ENCODE measurements at places on chromosomes 11 and 22.

- no peak for DNase-seq
Measured at GRCh38 chr11:10410844-10411200, 44.2 kb upstream of the AMPD3 start.

GRCh38 chr11:72760539-72761405 is 8.6 kb upstream of the ARAP1 start:
- DNase-seq: no peak

DNA sequence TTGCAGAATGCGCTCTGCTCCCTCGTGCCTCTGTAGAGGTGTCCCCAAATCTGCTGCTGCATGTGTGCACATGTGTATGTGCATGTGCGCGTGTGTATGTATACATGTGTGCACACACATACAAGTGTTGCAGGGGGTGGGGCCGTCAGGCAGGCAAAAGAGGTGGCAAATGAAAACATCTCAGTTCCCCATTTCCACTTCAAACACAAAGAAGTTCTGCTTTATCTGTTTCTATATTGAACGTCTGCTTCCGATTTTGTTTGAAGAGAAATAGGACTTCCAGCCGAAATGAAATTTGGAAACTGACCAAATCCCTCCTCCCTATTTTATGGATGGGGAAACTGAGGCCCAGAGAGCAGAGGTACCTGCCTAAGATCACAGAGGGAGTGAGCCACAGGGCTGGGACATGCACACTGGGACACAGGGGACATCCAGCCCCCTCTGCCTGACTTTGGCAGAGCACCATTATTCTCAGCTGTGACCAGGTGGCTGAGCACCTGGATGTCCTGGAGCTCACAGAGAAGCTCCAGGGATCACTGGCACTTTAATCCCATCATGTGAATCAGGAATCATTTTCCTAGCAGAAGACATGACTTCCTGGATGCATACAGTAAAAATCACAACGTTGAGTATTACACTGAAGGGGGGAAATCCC is 41.2 kb upstream of the ALX4 start:
- DNase-seq: no peak

DNA sequence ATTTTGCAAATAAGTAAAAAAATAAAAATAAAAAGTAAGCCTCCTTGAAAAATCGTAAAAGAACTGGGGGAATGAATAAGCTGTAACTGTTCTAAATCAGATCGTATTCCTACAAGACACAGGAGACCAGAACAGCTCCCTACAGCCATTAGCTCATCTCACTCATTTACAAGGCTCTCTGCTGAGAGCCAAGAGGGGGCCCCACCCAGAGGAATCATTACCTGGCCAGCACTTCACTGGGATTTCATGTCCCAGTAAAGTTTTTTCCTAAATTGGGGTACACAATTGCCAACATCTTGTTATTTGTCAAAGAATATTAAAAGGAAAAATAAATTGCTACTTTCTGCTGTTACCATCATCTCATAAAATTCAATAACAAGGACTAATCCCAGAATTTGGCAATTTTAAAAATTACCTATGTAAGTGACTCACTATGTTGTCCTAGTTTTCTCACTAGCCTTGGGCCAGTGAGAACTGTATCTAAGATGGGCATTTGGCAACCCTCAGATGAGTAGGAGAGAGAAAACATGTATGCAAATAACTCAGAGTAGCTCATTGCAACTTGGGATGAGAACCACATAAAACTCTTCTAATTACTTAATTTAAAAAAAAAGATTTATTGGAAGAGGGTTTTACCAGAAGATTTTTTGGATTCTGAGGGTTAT is 18.4 kb upstream of the SMTN start:
- no peak for DNase-seq

DNA sequence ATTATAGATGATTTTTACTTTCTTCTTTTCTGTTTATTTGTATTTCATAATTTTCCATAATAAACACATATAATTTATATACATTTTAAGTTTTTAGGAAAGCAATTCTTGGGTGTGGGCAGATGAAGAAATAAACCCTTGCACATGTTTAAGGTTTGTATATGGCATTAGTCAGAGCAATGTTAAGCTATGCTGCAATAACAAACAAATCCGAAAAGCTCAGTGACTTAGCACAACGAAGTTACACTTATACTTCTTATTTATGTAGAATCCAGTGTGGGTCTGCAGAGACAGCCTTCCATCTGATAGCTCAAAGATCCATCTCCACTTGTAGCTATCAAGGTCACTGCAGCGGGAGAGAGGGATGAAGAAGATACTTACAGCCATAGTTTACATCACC is 68.5 kb upstream of the BARX2 start:
- DNase-seq: no peak

DNA sequence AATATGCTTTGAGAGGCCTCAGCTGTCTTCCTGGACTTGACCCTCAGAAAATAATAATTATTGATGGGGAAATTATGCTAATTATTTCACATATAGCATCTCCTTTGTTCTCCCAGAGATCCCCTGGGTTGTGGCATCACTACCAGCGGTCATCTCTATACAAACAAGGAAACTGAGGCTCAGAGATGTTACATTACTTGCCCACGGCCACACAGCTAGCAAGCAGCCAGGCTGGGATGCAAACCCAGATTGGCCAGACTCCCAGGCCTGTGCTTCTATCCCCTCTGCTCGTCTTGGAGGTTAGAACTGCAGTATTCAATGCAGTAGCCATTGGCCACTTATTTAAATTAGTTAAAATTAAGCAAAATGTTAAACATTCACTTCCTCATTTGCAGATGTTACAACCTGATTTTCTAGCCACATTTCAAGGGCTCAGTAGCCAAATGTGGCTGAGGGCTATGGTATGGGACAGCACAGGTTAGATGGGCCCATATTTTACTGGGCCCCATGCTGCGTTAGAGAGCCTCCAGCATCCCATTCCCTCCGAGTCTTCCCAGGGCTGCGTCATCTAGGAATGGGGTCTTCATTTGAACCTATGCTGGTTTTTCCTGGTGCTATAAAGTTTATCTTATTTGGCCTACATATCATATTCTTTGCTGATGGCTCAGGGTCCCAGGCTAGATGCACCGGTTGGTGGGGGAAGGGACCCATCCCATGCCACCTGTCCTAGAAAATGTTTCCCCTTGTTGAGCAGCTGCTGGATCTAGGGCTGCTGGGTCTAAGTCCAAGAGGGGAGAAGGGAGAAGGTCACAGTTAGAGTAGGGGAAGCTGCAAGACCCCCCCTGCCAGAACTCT is 2.2 kb downstream of the SLC35C1 start:
- no peak for DNase-seq

DNA sequence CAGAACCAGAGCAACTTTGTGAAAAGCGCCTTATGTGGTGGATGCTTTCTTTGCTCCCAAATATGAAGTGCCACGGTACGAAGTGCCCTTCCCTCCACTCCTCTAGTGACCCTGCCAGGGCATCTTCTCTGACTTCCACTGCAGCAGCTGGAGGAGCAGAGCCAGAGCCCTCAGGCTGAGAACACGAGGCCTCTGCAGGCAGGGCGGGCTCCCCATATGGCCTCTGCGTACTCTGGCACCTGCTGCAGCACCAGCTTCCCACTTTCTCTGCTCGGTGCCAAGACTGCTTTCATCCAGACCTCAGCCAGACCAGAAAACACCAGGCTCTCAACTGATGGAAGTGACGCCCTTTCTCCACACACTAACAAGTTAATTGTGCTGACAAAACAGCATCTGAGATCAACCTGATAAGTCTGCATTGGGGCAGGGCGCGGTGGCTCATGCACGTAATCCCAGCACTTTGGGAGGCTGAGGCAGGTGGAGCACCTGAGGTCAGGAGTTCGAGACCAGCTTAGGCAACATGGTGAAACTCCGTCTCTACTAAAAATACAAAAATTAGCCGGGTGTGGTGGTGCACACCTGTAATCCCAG is 12.8 kb downstream of the UFD1 start:
- no peak for DNase-seq

- no peak for DNase-seq
Measured at GRCh38 chr11:125140233-125140632, 24.3 kb upstream of the PKNOX2 start.

- no peak for DNase-seq
Measured at GRCh38 chr11:13091373-13091772, 82.3 kb downstream of the RASSF10 start.

DNA sequence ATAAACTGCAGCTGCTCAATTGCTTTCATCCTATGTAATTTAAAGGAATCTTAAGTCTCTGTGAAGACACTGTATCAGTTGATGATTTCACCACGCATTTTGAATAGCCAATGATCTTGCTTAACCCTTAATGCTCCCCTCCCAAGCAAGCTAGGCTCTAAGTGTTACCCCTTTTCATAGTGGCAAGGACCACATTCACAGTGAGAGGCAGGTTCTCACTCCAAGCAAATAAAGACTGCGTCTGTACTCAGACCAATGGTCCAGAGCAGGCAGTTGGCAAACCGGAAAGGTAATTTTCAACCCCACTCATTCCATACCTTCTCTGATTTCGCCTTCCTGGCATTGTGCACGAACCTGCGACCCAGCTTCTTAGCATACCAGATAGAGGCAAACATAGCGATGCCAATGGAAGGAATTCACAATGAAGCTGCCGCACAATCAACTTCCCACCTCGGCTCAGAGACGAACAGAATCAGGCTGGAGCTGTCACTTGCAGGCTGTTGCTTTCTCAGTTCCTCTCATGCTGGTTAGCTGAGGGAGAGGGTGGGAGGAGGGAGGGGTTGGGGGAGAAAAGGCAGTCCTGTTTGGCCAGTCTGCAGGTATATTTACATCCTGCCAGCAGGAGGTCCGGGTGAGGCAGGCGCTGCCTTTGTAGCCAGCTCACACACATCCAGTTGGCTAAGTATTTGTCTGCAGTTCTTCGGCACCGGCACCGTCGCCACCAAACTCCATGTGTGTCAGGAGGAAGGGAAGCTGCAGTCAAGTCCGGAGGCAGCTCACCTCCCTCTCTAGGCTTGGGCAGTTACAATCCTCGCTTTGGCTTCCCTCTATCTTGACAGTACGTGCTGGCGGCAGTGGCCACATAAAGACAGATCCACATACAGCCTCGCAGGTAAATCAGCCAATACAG is 1151.2 kb upstream of the CCDC90B start:
- no peak for DNase-seq

DNA sequence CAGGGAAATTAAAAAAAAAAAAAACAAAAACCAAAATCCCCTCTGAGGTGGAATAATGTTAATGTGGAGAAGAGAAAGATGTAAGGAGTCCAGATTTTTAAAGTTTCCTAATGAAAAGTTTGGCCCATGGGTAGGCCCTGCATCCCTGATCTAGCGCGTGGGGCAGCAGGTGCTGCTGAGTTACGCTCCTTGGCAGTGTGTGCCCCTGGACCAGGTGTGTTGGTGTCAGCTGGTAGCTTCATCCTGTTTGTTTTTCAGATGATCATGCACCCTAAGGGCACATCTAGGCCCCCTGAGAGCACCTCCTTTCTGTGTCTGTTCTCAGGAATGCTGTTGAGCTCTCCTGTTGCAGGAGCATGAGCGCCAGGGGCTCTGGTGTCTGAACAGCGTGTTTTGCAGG is 6.7 kb downstream of the DGCR8 start:
- DNase-seq: no peak

DNA sequence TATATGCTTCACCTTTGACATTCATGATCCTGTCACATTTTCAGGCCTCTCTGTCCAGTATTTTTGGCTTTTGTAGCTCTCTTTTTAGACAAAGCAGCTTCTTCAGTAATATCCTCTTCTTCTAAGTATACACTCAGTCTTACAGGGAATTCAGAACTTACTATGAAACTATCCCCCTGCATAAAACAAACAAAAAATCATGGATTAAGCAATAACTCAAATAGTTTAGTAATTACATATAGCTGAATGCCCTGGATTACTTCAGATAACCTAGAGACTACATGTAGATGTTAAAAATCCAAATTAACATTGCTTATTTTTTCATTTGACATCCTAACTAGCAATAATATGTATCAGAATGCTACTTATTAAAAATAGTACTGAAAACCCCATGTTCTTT is 5.2 kb downstream of the TAF1D start:
- no peak for DNase-seq

DNA sequence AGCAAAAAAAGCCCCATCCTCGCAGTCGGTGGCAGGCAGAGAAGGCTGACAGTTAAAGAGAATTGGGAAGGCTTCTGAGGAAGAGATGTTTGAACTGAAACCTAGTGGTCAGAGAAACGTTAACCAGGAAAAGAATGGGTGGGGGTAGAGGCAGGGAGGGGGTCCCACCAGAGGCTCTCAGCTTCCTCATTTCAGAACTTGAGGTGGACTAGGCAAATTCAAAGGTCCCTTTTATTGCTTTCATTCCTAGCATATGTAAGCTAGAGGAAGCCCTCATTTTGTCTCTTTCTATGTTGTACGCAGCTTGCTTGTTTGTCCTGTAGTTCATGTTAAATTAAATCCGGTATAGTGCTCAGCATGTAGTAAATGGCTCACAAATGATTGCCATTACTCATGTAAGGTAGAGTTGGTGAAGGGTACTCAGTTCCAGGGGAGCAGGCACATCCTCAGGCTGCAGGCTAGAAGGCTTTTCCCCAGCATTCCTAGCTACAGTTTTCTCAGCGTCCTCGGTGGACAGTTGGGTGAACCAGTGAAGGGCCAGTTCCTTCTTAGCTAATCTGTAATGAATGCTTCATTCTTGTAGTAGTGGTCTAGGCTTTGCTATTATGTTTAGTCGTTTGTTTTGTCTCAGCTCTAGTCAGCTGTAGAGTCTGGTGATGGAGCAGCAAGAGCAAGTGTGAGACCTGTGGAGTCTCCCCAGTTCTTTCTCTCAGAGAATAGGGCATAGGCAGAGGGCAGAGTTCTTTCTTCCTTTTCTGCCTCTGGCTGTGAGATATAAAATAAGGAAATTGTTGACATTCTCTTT is 58.6 kb downstream of the UVRAG start:
- no peak for DNase-seq

DNA sequence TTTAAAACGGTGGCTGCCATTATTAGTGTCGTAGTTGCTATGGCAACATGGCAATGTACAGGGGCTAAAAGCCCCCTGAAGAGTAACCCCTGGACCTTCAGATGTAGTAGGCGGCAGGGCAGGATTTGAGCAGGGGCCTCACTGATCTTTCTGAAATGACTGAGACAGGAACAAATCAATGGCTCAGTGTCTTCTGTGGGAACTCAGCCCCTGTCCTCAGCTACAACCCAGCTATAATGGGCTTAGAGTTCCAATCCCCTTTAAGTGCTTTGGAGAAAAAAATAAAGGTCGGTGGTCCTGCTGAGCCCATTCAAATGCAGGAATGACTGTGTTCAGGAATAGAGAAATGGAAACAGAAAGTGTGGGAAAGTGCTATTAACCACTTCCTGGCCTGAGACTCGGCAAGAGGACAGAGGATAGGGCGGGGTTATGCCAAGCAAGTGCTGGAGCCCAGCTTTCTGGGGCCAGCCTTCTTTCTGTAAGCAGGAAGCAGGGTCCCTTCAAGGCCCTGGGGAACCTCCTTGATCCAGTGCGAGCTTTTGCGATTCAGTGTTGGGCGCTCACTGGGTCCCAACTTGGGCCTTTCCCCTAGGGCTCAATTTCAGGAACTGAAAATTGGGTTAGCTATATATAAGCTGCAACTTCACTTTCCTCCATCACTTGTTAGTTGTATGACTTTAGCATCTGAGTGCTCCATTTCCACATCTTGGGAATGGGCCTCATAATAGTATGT is 6.1 kb upstream of the CD82 start:
- DNase-seq: no peak

- no peak for DNase-seq
Measured at GRCh38 chr22:44146088-44146861, 34.5 kb upstream of the PARVG start.

Measured in stimulated activated CD4-positive, alpha-beta T cell treated with anti-CD3 and anti-CD28 coated beads, Interleukin-1b, Interleukin-23, amount 100 ng/mL, for 1 hour (primary cell).